Activated T-cell treated with anti-CD3 and anti-CD28 coated beads, Interleukin-2, amount 50 U/mL, for 4 hours (primary cell): ENCODE measurements at places on chromosomes 1 and 21. TPM values are rescaled to one million over a fixed set of nuclear protein-coding genes. Genes with fewer than 3 reads are reported as not detected.

- no peak for DNase-seq
These were observed 23.4 kb downstream of the DMRTB1 start for GRCh38 chr1:53482441-53483153.

DNA sequence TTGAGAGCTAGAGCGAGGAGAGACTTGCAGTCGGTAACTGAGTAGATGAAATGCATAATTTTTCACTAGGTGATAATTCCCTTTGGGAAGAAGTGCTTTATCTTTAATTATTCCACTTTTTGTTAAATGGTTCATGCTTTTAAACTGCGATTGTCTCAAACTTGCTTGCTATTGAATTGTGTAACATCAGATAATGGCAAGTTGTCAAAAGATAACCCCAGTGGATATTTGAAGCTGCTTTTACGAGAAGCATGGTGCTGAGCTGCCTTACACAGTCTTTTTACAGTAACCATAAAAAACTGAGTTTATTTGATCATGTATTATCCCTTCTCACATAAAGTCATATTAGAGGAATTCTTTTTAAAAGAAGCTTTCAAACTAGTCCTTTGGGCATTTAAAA lies 30.2 kb downstream of the TMEM50B start:
- no peak for DNase-seq

DNA sequence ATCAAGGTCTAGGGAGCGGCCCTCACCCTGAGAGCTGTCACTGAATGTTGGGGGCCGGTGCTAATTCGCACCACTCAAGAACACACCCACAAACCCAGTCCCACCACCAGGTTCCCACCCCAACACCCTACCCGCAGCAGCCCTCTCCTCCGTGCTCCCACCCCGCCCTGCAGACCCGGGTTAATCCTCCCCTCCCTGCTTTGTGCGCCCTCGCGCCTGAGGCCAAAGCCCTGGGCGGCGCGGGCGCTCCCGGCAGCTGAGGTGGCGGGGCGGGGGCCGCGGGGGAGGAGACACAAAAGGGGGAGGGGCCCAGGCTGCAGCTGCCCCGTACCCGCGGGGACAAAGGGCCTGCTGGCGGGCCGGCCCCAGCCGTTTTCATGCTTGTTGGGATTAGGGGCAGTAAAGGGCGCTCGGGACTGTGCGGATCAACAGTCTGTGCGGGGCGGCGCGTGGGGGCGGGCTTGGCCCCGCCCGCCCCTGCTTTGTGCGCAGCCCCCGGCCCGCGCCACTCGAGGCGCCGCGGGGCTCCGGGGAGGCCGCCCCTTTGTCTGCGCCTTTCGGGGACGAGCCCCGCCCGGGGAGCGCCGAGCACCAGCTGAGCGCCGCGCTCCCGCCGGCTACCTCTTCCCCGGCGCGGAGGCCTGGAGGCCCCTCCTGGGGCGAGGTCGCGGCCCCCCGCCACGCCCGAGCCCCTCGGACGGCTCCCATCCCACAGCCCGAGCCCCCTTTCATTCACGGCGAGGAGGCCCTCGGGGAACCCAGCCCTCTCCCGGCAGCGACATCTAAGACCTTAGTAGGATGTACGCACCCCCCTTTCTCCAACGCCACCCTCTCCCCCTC lies 10.9 kb downstream of the C1orf216 start:
- DNase-seq: peak; percentile 18

DNA sequence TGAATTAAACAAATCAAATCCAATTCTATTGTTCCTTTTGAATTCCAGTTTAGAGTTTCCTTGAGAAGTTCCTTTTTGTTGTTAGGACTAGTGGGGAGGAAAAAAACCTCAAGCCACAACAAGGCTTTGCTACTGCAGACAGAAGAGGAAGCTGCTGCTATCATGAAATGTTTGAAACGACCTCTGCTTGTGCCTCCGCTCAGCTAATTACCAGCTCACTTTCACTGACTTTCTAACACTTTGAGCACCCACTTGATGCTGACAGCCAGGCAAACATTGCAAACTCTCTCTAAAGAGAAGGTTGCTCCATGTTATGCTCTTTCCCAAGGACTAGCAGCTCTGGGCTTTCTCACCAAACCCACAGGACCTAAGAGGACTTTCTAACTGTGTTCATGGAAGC lies 203.9 kb upstream of the PROX1 start:
- DNase-seq: no peak

- DNase-seq: no peak
These were observed 15.4 kb downstream of the PPIE start for GRCh38 chr1:39754026-39754570.

DNA sequence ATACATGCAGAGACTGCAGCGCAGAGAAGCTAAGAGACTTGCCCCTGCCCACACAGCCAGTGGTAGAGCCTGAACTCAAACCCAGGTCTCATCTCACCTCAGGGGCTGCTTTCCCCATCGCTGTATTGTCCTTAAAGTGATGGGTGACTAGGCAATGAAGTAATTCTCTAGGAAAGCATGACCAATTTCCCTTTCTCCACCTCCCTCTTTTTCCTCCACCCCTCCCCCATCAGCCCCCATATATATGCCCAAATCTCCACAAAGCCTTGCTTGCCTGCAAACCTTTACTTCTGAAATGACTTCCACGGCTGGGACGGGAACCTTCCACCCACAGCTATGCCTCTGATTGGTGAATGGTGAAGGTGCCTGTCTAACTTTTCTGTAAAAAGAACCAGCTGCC lies at the start of gene IL24:
TSS of gene IL24 (plus strand) at position 269 of the 400 bp plus-strand sequence. CDS start 390 bp downstream, outside the sequence.
- no peak for DNase-seq

DNA sequence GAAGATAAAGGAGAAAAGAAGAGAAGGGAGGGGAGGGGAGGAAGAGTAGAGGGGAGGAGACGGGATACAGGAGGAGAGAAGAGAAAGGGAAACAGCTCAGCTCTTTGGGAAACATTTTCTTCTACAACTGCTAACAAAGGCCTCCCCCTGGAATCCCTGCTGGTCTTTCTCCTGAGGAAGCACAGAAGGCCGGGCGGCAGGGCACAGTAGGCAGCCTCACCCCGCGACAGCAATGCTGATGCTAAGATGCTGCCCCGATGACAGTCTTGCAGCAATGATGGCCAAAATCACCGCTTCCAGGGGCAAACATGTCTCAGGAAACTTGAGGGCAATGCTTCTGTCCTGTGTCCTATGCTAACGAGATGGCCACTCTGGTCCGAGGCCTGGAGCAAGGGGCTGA lies 5.2 kb downstream of the KIAA2013 start:
- no peak for DNase-seq

- DNase-seq: no peak
These were observed 138.8 kb upstream of the CTTNBP2NL start for GRCh38 chr1:112257043-112257835.

DNA sequence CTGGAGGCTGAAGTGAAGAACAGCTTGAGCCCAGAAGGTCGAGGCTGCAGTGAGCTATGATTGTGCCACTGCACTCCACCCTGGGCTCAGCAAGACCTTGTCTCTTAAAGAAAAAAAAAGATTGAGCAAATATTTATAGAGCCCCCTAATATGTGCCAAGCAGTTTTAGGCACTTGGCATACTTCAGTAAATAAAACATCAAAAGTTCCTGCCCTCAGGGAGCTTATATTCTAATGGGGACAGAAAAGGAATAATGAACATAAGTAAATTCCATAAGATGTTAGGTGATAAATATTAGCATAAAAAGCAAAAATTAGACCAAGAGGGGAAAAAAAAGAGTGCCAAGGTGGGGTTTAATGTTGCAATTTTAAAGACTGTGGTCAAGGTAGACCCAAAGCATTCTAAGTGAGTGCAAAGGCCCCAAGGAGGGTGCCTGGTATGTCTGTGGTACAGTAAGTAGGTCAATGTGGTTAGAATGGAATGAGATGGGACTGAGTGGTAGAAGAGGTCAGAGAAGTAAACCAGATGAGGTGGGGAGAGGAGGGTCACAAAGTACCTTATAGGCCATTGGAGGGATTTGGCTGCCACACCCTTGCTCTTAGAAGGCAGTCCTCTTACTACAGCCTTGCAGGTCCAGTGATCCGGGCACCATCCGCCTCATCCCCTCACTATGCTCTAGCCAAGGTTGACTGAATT lies 2.2 kb upstream of the TOE1 start:
- DNase-seq: no peak

Gene DCDC2B
- total RNA-seq: not detected

Gene SLC16A4
- 0.11 TPM for total RNA-seq

Gene OR2L8
- not detected for total RNA-seq

Gene DDOST
- 242 TPM for total RNA-seq

Gene FMOD
- total RNA-seq: 0.26 TPM

Gene HJV
- not detected for total RNA-seq

Gene SPRR1A
- not detected for total RNA-seq

Gene SERPINC1
- total RNA-seq: 0.96 TPM

Gene S100A7A
- not detected for total RNA-seq

Gene C1orf185
- not detected for total RNA-seq
